CD4-positive, alpha-beta T cell treated with Interleukin-15 for 1 hour (primary cell): ENCODE measurements at places on chromosomes 3 and 15.

DNA sequence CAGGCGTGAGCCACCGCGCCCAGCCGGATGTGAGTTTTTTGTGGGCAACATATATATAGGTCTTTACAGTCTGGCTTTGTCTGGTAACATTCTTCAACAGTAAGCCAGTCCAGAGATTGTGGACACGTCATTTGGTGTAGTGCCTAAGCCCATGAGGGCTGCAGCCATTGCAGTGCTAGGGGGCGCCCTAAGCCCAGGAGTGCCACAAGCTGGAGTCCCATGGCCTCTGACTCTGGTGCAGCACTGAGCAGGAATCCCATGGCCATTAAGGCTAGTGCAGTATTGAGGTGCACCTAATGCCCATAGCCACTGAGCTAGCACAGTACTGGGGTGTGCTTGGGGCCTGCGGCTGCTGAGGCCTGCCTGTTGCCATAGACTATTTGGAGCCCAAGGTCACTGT is 136.4 kb upstream of the NDN start:
- DNase-seq = no peak

- no peak for DNase-seq
These were observed 33.6 kb upstream of the OCA2 start for GRCh38 chr15:28132524-28133275.

DNA sequence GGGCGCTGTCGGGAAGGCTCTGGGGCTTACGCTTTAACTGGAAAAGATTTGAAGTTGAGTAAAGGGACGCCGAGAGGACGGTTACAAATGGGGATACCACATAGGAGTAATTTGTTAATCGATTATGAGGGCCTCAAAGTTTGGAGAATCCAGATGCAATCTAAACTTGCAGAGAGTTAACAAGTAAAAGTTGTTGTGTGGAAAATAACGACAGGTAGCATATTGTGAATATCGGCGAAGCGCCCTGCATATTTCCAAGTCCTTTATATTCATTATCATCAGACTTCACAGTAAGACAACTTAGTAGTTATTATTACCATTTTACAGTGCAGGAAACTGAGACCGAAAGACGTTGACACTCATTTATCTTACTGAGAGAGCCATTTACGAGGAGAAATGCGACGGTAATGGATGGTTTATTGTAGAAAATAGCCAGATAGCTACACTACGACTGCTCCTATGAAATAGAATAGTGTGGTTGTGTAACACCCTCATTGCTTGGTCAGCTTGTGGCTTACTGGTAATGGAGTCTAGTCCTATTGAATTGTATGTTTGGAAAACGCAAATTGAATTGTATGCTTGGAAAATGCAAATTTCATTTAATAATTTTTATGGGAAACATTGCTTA is 700 bp downstream of the MKRN2 start:
- no peak for DNase-seq

DNA sequence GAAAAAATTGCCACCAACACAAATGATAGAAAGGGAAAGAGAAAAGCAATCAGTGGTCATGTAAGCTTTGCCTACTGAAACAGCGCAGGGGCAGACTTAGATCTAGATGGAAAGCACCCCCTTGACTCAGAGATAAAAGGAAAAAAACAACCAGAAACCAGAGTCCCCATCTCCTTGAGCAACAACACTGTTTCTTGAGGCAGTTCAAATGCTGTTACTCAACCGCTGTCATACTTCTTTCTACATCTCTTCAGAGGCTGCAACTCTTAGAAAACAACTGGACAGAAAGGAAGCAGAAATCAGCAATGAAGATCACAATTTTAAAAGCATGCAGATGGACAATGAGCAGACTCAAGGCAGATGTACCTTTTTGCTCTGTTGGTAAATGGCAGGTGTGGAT is 36.5 kb downstream of the FSIP1 start:
- no peak for DNase-seq

DNA sequence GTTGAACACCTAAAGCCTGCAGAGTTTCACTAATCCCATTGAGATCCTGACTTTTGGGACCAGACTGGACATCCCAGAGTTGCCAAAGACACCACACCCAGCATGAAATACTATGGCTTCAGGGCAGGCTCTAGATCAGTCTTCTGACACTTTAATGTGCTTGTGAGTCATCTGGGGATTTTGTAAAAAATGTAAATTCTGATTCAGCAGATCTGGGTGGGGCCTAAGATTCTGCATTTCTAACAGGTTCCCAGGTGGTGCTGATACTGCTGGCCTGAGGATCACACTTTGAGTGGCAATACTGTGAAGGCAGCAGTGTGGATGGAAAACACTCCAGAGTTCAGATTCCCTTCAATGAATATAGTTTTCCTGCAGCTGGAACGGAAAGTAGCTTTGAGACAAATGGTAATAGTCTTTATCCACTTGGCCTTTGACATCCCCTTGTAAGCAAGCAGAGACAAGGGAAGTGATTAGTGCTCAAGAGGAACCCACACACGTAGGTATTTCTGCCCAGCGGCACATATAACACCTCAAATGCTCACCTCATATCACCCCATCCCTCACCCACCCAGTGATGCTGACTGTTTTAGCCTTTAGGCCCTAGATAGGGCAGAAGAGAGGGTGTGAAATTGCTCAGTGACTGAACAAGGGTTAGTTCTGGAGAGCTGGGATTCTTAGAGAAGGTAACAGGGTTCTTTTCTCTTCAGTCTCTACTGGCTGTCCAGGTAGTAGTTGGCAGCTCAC is 51.5 kb upstream of the GSK3B start:
- no peak for DNase-seq

GRCh38 chr3:27571345-27571744 is 87.2 kb upstream of the SLC4A7 start:
- no peak for DNase-seq

DNA sequence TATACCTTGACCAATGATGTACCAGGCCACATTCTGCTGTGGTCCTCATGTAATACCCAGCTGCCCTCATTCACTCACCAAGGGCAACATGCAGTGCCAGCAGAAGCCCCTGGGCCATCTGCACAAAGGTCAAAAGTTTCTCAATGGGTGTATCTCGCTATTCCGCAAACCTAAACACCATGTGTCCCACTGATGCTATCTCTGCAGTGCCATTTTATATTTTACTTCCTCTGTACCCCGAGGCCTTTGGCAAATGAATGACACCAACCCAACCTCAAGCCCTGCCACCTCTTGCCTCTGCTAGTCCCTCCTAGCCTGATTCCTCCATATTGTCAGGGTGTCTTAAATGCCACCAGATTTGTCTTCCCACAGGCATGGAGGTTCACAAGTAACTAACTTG is 59.2 kb downstream of the AAGAB start:
- DNase-seq = no peak

GRCh38 chr3:185654758-185655145 is 68.7 kb downstream of the SENP2 start:
- no peak for DNase-seq

GRCh38 chr15:39720621-39721611 is 61.7 kb downstream of the FSIP1 start:
- DNase-seq = no peak

GRCh38 chr3:66376568-66376967 is 124.3 kb downstream of the LRIG1 start:
- DNase-seq = no peak

DNA sequence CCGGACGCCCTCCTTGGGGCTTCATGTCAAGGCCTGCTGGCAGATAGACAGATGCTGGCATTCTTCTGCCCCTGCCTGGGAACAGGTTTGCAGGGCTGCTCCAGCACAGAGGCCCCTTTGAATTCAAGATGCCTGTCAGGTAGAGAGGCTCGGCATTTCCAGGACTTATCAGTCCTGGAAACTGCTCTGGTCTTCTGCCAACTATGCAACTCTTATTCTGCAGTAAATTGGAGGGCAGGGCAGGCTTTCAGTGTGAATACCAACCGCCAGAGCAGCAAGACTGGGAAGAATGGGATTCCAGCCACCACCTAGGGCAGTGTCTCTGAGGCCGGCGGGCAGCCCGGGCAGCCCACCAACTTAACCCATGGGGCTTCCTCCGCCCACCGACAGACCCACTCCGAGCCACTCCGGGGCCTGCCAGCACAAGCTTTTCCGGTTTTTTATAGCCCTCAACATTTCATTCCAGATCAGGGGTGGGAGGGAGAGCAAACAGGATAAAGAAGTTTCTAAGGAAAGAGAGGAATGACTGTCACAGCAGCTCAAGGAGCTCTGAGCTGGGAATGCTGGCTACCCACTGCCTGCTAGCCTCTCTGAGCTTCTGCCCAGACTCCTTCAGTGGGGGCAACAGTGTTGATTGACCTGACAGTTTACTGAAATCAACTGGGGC is 140.9 kb downstream of the NTRK3 start:
- DNase-seq = no peak

DNA sequence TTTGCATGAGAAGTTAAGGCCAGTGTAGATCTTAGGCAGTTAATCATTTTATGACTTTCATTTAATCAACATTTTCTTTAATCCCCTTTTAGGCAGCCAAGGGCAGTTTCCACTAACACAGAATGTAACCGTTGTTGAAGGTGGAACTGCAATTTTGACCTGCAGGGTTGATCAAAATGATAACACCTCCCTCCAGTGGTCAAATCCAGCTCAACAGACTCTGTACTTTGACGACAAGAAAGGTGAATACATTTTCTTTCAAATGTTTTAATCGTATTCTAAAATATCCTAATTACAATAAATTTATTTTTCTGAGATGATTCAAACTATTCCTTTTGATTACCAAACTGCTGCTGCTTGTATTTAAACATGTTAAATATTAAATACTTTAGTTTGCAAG is 843.2 kb downstream of the CADM2 start:
- no peak for DNase-seq

DNA sequence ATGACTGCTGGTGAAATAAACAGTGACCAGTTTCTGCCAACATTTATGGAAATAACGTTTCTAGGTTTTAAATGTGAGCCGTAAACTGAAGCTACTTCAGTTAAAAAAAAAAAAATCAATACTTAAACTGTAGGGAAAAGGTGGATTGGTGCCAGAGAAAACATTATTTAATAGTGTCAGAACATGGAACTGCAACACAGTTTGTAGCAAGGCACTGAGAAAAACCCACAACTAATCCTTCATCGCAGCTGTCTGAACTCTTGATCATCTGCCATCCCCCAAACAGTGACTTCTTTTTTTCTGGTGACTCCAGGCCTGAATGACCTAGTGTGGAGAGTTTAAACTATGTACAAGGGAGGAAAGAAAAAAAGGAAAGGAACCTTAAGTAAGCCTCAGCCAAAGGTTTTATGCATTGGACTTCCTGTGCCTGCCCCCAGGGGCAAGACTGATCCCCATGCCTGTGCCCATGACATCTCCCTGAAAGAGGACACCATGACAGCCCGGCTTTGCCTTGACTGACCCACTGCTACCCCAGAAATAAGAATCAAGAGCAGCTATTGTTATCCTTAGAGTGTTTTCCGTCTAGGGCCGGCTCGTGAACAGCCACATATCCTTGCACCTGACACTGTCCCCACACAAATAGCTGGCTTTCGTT is 33.1 kb downstream of the CRTAP start:
- no peak for DNase-seq

DNA sequence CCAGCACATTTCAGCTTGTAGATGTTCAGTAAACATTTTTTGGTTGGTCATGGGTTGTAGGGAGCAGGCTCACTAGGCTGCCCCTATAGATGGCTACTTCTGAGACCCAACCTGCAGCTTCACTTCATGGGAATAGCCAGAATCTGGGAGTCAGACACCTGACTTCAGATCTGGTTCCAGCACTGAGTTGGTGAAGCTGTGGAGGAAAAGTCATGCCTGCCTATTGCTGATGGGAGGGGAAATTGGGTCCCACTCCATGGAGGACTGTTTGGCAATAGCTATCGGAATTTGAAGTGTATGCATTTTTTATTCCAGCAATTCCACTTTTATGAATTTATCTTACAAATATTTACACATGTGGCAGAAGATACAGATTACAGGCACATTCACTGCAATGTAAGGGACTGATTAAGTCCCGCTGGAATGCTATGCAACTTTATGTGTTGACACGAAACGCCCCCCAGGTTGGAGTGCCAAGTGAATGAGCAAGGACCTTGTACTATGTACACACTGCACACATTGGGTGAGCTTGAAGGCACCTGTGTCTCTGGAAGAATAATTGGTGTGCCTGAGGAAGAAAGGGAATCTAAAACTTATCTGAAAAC is 7.8 kb upstream of the CCR1 start:
- no peak for DNase-seq

DNA sequence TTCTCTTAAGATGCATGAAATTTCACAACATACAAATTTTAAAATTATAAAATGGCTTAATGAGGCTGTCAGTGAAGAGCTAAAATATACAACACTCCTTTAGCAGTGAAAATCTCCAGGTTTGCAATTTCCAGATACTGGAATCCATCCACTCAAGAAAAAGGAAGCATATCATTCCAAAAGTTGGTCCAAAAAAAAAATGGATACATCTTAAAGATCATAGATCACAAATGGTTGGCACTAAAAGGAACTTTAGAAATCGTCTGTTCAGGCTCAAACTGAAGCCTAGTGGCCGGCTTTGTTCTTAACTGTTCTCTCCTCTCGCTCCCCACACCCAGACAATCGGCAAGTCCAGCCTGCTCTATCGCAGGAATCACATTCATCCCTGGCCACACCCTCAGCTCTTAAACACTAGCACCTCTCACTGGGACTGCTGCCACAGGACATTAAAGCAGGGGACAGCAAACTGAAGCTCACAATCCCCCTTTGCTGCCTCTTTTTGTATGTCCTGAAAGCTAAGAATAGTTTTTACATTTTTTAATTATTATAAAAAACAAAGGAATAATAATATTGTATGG is 130.3 kb upstream of the CDIN1 start:
- no peak for DNase-seq

DNA sequence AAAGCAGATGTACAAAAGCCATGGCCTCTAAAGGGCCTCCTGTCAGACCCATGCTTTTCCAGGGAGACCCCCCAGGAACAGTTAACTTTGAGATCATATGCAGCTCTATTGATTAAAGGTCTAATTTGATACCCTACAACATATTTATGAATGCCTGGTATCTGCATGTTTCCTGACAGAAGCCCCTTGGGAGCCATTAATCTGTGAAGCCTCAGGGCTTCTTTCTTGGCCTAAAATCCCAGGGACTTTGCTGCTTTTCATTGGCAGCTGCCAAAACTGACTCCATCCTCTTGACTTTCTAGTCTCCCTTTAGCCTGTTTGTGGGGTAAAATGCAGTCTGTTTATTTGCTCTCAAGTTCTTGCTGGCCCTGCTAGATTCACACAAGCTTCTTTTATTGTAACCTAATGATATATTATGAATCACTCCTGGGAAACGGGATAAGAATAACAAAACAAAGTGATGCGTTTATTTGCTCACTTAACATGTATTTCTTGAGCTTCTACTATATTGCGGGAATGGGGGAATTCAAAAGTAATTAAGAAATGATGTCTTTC is 257.0 kb downstream of the LSAMP start:
- no peak for DNase-seq

GRCh38 chr3:129001101-129001805 is at the start of gene EFCC1:
TSS of gene EFCC1 (plus strand) at chr3:129001304. CDS start at chr3:129001629, 325 bp downstream.
- no peak for DNase-seq

GRCh38 chr15:48671103-48672022 is 25.9 kb upstream of the FBN1 start:
- DNase-seq = no peak

DNA sequence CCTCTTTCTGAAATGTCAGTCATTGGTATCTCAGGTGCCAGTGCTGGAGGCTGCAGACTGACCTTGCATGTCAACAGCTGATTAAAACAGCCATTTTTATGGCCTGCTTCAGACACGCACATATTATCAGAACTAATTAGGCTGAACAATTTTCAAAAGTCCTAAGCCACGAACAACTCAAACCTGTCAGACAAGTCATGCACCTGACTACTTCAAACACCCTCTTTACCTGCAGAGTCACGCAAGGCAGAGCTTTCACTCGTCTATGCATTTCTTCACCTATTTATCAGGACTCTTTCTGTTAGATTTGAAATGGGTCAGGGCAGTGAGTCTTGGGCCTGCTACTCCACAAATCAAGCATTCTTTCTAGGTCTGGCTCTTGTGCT is 26.7 kb downstream of the CLK3 start:
- DNase-seq = no peak
